Adrenal gland (tissue), 19 donors: ENCODE measurements at places on chromosomes 5 and 9.

DNA sequence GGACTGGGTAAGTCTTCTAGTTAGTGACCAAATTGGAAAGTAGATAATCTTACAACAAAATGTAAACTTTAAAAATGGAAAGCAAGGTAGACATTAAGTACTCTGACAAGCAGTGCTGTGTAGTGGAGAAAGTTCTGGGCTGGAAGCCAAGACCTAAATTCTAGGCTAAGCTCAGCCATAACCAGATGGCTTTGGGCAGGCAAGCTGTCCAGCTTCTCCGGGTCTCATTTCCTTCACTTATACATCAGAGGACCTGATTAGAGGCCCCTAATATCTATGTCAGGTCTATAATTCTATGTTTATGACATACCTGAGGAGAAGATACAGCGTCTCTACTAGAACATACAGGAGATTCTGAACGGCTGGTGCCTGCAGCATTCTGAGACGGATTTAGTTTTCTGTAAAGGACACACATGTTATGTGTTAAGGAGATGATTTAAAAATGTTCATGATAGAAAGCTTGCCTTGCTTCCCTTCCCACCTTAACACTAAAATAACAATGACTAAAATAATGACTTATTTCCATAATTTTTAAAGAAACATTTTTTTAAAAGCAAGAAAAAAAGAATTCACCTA is 61.2 kb downstream of the ELL2 start:
- DNase-seq, result peak; percentile 37

- DNase-seq, result no peak
Measured at GRCh38 chr9:8850914-8851313, 1051.3 kb upstream of the DMAC1 start.

DNA sequence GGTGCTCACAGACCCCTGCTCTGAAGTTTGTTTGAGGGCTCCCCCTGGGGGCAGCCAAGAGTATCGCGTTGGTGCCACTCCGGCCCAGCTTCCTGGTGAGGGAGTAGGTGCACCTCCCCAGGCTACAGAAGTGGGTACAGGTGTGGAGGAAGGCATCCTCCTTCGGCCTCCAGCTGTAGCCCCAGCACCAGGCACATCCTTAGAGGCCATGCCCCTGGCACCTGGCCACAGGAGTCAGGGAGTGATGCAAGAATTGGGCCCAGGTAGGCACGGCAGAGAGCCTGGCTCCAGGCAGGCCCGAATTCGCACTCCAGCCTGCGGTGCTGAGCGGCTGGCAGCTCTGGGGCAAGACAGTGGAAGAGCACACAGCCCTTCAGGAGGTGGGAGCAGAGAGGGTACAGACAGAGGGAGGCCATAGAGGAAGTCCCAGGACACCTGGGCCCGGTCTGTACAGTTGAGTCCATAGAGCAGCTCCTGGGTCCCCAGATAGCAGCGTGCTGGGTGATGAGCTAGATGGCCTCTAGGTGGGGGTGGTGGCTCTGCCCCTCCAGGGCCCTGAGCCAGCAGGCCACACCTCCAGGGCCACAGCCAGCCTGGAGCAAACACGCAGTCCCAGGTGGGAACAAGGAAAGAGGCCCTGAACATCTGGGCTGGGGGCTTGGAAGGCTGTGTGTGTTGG is 2.4 kb downstream of the SAPCD2 start:
- peak; percentile 81 for DNase-seq

- DNase-seq, result no peak
Measured at GRCh38 chr9:116393198-116393597, 239.6 kb downstream of the PAPPA start.

GRCh38 chr9:38106488-38106887 is 37.5 kb upstream of the SHB start:
- DNase-seq, result no peak

- no peak for DNase-seq
Measured at GRCh38 chr5:60929024-60929423, 15.8 kb downstream of the ERCC8 start.

- peak; percentile 9 for DNase-seq
Measured at GRCh38 chr5:23740029-23740428, 232.6 kb downstream of the PRDM9 start.

DNA sequence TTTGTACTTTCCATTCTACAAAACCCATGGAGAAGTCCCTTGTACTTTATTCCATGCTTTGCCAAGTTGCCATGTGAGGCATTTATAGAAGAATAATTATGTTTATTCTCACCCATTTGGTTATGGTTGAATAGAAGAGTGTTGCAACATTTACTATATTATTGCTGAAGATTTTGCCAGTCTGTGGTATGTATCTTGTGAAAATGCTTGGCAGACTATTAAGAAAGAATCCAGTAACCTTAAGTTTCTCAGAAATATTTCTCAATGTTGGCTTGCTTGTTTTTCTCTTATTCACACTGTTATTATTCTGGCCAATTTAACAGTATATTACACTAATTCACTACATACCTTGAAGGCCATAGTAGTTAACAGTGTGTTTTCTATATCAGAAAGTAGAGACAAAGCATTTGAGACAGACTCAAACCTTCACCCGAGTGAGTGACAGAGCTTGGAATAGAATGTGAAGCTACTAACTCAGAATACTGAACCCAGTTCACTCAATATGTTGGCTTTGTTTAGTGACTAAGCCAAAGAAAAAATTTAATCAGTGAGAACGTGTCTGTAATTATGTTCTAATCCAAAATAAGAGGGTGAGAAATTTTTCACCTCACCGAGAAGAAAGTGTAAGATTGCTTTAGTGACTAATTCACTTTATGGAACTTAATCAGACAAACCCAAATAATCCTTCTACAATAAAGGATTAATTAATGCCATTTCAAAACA is 184.4 kb downstream of the CWC27 start:
- DNase-seq, result no peak

DNA sequence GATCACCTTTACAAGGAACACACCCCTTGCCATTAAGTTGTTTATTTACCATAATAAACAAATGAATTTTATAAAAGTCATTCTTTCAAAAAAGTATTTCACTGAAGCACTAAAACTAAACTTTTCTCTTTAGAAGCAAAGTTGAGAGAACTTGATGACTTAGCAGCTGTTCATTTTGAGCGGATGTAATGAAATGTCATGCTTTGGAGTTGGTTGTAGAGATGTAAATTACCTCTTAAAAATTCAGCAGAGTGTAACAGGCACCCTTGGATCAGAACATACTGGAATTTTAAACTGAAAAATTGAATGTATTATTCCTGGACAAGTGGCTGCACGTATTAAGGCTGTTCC is 617.2 kb downstream of the PDE4D start:
- no peak for DNase-seq

DNA sequence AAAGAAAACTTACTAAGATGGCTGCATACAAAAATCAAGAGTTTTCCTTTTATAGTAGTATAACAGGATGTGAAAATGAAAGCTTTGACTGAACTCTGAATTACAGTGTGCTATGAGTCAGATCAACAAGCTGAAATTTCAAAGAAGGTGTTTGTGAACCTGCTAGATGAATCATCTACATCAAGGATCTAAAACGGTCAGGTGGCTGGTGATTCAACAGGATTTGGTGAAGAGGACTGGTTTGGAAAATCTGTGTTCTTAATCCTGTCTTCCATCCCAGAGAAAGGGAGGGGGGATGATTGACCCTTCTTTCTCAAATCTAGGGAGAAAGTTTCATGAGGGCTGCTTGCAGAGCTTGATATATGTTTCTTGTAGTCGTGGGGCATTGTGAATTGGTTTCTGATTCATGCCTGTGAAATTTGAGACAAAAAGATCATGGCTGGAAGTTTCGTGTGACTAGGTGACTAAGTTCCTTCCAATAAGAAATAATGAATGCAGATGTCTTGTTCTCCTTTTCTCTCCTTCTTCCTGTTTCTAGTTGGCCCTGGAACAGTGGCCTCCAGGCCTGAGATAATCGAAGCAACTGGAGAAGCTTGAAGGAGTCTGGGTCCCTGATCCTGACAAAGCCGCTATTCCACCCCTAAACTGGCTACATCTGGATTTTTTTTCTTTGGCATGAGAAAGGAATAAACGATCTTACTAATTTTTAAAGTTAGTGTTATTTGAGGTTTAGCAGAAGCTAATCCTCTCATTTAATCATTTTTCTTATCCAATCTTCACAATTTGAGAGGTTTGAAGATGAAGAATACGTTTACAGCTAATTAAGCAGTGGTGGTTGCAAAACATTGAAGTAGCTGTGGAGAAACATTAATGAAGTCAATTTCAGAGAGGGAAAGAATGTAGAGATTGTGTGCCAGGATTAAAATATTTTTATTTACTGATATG is 67.2 kb downstream of the MRPS30 start:
- peak; percentile 5 for DNase-seq

- no peak for DNase-seq
Measured at GRCh38 chr9:94864196-94864595, 137.7 kb downstream of the AOPEP start.

DNA sequence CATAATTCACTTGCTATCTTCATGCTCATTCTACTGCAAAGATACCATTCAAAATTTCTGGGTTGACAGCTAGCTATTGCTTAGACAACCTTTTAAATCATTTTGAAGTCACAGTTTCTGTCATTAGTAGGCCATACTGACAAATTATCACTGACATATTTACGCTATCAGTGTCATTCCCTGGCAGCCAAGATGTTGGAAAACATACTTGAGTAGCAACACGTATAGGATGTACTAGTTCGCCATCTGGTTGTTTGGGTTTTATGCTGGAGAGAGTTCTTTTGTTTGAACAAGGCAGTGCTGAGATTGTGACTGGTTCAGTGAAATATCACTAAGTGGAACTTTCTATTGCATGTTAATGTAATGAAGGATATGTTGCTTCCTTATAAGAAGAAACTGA is 621.9 kb downstream of the DTWD2 start:
- no peak for DNase-seq

DNA sequence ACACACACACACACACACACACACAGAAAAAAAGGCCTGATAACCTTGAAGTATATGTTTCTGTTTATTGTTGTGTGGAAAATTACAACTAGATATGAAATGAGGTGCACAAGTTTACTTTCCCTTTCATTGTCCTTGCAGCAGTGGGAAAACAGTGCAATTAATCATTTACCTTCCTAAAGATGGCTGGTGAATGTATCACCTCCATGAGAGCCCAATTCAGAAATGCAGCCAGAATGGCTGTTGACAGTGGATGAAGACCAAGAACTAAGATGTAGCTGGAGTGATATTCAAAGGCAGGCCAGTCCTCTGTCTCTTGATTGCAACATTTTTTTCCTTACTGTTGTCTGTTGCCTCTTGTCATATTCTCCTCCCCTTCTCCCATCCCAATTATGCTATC is 49.6 kb upstream of the EIF4EBP3 start:
- no peak for DNase-seq

- no peak for DNase-seq
Measured at GRCh38 chr5:25362799-25363198, 718.0 kb upstream of the CDH10 start.

DNA sequence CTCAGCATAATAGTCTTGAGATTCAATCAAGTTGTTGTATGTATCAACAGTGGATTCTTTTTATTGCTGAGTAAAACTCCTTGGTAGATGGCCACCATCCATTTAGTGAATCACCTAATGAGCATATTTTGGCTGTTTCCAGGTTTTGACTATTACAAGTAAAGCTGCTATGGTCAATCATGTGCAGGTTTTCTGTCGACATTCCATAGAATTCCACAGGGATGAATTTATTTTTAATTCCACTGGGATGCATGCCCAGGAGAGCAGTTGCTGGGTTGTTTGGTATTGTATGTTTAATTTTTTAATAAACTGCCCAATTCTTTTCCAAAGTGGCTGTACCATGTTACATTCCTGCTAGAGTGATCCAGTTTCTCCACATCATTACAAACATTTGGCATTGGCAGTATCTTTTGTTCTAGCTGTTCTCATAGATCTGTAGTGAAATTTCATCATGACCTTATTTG is 10.5 kb upstream of the S1PR3 start:
- no peak for DNase-seq

GRCh38 chr5:82593481-82593880 is 315.3 kb upstream of the RPS23 start:
- DNase-seq, result no peak

DNA sequence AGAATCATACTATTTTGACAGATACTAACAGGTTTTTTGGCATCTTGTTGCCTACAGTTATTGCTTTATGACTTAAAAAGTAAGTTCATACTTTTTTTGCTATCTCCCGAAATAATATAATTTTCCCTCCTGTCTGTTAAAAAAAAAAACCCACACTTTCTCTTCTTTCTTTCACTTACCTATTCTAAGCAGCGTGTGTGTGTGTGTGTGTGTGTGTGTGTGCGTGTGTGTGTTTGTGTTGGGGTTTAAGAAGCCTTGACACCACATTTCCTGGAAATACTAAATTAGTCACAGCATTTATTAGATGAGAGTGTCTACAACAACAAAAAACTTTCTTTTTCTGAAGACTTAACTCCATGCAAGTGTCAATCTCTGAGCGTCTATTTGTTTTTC is 12.4 kb downstream of the TNFAIP8 start:
- DNase-seq, result no peak

DNA sequence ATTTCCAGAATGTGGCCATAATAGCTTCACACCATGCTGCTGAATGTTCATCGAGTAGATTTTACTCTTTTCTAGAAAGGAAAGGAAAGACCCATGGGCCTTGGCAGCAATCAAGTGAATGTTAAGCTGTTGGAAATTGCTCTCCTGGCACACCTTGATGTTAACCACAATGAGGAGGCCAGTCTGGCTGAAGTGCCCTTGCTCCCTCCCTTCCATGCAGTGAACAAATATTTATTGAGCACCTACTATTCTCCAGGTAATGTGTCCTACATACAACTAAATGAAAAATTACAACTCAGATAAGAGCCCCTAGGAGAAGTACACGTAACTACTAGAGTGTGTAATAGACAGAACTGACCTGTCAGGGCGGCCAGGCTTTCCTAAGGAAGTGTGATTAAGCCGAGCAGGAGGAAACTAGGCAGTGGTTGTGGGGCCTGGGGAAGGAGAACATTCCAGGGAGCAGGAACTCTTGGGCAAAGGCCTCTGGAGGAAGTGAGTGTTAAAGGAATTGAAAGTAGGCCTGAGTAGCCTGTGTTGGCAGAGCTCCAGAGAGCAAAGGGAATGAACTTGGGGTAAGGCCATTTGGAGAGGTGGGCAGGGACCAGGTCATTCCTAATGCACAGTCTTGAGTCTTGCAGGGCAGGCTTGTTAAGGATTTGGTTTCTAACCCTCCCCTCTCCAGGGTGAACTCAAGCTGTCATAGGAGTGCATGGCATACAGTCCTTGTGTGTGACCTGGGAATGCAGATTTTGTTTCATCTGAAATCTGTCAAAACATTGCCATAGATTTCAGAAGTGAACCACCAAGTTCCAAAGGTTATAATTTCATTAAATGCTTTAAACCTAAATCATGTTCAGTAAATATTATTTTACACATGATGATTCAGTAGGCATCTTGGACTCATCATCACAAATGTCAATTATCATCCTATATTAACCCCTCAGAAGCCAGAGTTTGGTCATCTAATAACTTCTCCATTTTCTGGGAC is 9.0 kb upstream of the ZSWIM6 start:
- DNase-seq, result peak; percentile 15

- DNase-seq, result no peak
Measured at GRCh38 chr5:54577528-54577927, 60.0 kb downstream of the SNX18 start.

- DNase-seq, result no peak
Measured at GRCh38 chr9:3398232-3398648, 127.6 kb downstream of the RFX3 start.

- DNase-seq, result no peak
Measured at GRCh38 chr5:5986492-5987178, 391.7 kb downstream of the MED10 start.
